ENCODE measurements at places on chromosomes 3 and 15.

- DNase-seq: peak; percentile 38
These were observed 143.4 kb downstream of the ANXA2 start for GRCh38 chr15:60254416-60254815.

- DNase-seq: peak; percentile 34
These were observed 25.6 kb upstream of the NLGN1 start for GRCh38 chr3:173371848-173372487.

- DNase-seq: no peak
These were observed 29.0 kb downstream of the IL1RAP start for GRCh38 chr3:190542846-190543245.

DNA sequence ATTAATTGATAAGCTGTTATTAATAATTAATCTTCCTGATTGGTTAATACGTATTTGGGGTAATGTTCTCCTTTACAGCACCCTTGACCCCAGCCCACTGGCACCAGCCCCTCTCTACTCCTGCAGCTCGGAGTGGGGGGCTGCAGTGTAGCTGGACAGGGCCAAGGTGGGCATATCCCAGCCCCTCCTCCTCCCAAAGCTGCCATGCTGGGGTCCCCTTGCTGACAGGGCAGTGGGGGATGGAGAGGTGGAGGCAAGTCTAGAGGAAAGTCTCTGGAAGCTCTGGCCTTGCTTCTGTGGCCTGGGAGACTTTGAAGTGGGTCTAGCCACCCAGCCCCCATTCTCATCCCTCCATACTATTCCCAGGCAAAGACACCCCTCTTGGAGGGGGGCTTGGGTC, 35.8 kb downstream of the HCN4 start:
- no peak for DNase-seq

DNA sequence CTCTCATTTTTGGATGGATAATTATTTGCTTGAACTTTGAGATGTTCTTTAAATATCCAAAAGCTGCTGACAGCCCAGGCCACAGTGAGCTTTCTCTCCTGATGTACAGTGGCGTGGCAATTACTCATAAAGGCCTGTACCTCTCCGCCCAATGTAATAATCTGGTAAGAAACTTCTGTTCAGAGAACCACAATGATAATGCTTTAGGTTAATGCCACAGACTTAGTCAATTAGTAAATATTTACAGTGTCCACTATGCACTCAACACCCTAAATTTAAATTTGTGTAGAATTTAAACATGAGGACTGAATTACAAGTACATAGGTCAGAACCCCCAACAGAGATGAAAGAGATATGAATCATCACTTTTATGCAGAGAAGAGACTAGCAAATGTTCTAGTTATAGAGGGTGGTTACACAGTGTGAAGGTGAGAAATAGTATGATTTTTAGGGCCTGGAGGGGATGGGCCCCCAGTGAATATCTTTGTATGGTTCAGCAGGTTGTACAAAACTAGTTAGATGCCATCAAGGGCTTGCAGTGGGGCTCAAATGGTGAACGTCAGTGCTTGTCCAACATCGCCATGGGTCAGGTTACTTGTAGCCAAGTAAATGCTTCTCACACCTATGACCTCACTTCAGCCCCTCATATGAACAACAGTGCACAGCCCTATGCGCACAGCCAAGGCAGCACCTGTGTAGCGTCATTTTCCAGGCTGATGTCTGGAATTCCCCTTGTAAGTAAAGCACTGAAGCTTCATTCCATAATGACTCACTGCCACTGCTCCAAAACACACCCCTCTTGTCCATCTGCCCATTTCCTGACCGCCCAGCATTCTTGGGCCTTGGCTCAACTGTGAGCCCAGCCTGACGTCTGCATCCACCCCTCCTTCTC, 13.3 kb downstream of the ABHD2 start:
- no peak for DNase-seq

DNA sequence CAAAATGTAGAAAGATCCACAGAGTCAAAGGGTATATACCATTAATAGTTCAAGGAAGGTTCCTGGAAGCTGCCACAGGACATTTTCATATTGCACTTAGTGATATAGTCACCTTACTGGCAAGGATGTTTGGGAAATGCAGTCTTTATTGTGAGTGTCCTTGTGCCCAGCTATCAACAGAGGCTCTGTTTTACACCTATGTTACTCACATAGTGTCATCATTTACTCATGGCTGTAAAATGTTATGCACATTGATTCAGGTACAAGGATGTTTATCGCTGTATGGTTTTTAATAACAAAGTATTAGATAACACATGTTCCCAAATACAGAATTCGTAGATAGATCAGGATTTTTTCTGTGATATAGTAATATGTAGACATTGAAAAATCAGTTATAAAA, 50.9 kb downstream of the ZPLD1 start:
- no peak for DNase-seq

- DNase-seq: no peak
These were observed 87.6 kb upstream of the LRIG1 start for GRCh38 chr3:66588340-66588847.

DNA sequence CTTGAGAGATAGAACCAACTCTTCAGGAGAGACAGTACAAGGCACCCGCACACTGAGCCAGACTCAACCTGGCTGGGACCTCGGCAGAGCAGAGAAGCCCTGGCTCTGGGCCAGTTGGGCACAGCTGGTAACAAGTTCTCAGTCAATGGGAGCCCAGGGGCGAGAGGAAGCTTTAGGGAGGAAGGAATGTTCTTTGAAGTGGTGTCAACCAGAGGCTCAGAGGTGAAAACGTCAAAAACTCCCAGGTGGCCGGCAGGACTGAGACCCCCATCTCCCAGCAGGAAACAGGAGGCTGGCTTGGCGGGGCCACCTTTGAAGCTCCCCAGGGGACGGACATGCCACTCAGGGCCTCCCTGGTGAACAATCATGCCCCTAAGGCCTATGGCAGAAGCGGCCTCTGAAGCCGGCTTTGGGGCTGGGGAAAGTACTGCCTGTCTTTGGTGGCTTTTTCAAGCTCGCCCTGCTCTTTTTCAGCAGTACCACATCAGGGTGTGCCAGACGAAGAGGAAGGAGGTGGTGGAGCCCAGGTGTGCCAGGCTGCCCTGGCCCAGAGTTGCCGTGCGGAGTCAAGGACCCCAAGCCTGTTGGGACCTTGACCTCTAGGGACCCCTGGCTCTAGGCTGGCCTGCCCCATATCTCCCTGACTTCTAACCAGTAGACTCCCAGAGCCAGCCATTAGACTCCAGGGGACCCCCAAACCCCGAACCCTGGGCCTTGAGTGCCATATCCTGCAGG, 16.7 kb upstream of the TBC1D21 start:
- no peak for DNase-seq

DNA sequence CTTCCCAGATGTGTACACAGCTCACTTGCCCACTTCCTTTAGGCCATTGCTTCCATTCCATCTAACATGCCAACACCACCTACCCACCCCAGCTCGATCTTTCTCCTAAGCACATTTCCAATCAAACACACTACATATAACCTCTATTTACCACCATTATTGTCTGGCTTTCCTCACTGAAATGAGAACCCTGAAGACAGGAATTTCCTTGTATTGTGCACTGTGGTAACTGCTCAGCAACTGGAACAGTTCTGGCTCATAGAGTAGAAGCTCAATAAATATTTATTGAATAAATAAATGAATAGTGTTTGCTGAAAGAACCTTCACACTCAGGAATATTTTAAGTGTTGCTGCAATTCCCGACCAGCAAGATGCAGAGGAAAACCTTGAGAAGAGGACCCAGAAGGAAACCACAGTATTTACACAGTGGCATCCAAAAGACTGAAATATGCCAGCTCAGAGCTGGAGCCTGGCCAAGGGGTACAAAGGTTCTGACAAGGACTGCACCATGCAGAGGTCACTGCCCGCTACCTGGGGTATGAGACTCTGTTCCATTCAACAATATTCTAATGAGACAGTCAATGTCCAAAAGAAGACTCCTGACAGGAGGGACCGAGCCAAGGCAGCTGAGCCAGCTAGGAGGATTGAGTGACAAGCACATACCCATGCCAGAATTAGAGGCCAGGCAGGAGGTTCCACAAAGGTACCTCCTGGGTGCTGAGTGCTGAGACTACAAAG, 168.8 kb downstream of the NUP210 start:
- no peak for DNase-seq

DNA sequence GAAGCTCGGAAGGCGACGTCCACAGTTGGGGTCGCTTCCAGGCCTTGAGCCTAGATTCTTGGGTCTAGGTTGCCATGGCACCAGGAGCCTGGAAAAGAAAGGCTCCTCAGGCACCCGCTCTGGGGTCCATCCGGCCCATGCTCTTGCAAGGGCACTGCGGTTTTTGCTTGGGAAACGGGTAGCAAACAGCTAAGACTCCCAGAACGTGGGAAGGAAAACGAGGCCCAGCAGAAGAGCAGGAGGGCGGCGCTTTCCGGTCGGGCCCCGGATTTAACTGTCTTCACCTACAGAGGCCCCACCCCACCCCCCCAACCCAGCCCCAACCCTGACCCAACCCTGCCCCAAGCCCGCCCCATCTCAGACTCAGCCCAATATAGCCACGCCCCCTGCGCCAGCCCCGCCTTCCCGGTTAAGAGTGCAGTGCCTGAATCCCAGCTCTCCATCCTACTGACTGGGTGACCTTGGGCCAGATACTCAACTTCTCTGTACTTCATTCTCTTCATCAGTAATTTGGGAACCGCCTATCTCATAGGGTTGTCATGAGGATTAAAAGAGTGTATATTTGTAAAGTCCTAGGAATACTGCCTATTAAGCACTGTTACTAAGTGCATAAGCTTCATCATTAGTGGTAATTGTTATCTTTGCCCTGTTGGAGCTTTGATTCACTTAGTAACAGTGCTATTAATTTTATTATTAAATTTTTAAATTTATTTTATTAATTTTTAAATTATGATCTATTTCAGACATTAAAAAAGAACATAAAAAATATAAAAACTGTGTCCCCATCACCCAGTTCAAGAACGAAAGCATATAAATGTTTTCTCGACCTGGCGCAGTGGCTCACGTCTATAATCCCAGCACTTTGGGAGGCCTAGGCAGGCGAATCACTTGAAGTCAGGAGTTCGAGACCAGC, 28.4 kb upstream of the SMAD6 start:
- DNase-seq: peak; percentile 62

GRCh38 chr3:193824365-193824764, 231.4 kb downstream of the OPA1 start:
- DNase-seq: no peak

DNA sequence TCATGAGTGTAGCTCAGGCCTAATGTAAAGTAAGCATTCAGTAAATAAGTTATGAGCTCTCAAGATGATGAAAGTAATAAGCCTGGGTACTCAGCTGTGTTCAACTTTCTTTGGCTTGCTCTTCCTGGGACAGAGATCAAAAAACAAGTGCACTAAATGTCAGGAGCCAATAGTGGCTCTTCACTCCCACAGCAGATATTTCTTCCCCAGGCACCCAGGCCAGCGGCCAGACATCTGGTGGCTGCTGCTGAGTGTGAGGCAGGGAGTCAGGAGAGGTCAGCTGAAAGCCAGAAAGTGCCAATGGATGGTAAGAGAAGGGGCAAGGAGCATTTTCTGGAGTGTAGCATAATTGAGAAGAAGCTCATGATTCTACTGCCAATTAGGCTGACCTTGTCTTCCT, 18.2 kb upstream of the ITGA11 start:
- DNase-seq: no peak

GRCh38 chr15:97994236-97994635, 33.7 kb downstream of the ARRDC4 start:
- DNase-seq: peak; percentile 38

DNA sequence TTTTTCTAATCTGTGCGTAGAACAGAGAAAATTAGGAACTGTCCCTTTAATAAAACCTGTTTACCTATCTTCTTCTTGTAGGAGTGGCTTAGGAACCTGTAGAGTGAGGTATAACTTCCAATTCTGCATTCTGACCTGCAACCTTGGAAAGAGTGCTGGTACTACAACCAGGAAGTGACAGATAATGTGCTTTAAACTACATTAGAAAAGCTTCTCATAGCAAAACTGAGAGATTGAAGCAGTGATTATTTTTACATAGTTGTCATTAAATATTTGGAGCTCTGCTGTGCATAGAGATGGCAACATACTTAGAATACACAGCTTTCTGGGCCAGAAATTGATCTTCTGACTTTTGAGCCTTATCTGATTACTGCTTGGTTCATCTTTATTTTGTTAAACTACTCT, 50.4 kb upstream of the ZDHHC23 start:
- no peak for DNase-seq

GRCh38 chr3:26989037-26989436, 366.5 kb downstream of the LRRC3B start:
- no peak for DNase-seq

DNA sequence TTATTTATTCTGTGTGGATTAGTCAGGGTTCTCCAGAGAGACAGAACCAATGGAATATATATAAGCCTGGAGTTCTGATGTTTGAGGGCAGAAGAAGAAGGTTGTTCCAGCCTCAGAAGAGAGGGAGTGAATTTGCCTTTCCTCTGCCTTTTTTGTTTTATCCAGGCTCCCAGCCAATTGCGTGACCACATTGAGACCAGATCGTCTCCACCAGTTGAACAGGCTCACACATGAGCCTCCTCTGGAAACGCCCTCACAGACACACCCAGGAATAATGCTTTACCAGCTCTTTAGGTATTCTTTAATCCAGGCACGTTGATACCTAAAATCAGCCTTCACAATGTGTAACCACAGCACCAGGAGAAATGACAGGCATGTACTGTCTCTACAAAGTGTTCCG, 923.1 kb downstream of the TBL1XR1 start:
- no peak for DNase-seq

GRCh38 chr3:170077361-170077760, 39.6 kb downstream of the GPR160 start:
- DNase-seq: no peak

GRCh38 chr3:189714991-189715961, 84.1 kb downstream of the TP63 start:
- DNase-seq: no peak

- DNase-seq: no peak
These were observed 9.4 kb upstream of the SEC13 start for GRCh38 chr3:10330319-10330718.

DNA sequence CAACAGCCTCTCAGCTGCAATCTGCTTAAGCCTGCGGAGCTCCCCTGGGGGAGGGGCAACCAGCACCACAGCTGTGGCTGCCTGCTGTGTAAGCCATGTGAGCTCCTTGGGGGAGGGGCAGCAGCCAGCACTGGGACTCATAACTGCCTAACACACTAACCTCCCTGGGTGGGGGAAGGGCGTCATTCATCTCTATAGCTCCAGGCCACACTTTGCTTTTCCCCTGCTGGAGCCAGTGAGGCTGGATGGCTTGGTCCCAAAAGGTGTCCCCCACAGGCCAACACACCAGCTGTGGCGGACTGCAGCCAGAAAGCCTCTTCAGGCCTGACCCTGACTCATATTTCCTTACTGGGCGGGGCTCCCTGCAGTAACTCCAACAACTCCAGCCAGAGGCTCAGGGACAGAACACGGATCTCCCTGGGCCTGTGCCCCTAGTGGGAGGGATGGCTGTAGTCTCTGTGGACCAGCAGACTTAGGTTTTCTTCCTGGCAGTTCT, 129.8 kb downstream of the PPM1L start:
- DNase-seq: no peak
